H1 (cell line): ENCODE measurements at places on chromosomes 4 and X.

DNA sequence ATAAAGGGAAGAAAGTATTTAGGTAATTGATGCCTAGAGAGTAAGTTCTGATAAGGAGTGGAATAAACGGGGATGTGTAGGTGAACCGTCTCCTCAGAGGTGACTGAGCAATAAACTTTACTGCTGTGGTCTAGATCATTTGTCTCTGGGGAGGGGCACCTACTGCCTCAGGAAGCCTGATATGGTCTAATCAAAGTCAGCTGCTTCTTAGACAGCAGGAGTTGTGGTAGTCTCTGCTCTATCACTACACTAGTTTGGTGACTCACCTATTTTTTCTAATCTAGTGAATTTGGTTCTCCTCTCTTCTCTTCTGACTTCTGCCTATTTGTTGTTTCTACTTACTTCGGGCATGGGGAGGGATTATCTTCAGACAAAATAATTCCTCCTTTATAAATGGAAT lies 95.1 kb upstream of the STIM2 start:
- DNase-seq, result no peak

DNA sequence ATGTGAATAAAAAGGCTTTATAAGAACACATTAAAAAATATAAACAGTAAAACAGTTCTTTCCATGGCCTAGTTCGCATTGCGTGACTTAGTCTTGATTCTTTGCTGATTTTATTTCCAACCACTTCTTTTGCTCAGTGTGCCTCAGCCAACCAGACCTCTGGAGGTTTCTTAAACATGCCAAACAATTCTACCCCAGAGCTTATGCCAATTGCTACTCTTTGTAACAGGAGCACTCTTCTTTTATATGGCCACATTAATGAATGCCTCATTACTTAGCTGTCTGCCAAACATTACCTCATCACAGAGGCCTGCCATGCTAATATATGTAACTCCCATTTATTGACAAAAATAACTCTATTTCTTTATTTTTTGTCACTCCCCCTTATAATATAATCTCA lies 202.3 kb downstream of the NDST4 start:
- DNase-seq, result no peak

DNA sequence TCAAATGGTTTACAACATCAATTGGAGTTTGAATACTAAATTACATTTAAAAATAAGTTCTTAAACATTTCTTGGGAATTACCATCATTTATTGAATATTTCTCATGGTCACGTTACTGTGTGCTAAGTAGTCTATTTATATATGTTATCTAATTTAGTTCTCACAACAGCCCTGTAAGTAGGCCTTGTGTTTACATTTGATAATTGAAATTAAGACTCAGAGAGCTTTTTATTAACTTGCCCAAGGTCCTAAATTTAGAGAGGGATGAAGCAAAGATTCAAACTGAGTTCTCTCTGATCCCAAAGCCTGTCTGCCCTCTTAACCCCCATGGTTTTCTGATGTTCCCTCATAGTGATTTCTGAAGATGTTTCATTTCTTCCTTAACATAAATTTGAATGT lies 103.7 kb downstream of the CEP135 start:
- no peak for DNase-seq

DNA sequence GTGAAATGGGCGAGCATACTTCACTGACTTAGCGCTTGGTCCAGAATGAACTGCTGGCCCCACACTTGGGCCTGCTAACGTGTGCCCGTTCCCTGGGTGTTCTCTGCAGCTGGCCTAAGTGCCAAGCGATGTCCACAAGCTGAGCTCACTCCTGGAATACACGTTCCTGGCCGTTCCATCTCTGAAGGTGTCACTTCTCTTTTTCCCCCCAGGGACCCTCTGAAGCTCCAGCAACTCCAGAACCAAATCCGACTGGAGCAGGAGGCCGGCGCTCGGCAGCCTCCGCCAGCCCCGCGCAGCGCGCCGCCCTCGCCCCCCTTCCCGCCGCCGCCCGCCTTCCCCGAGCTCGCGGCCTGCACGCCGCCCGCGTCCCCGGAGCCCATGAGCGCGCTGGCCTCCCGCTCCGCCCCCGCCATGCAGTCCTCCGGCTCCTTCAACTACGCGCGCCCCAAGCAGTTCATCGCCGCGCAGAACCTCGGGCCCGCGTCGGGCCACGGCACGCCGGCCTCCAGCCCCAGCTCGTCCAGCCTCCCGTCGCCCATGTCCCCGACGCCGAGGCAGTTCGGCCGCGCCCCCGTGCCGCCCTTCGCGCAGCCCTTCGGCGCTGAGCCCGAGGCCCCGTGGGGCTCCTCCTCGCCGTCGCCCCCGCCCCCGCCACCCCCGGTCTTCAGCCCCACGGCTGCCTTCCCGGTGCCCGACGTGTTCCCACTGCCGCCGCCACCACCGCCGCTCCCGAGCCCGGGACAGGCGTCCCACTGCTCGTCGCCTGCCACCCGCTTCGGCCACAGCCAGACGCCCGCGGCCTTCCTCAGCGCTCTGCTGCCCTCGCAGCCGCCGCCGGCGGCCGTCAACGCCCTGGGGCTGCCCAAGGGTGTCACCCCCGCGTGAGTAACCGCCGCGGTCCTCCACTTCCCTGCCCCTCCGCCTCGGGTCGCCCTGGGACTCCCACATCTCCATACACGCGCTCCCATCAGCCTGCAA lies 132.3 kb downstream of the CBR4 start:
- DNase-seq, result peak; percentile 75

GRCh38 chrX:104330966-104331365 lies 76.2 kb upstream of the ESX1 start:
- DNase-seq, result no peak

DNA sequence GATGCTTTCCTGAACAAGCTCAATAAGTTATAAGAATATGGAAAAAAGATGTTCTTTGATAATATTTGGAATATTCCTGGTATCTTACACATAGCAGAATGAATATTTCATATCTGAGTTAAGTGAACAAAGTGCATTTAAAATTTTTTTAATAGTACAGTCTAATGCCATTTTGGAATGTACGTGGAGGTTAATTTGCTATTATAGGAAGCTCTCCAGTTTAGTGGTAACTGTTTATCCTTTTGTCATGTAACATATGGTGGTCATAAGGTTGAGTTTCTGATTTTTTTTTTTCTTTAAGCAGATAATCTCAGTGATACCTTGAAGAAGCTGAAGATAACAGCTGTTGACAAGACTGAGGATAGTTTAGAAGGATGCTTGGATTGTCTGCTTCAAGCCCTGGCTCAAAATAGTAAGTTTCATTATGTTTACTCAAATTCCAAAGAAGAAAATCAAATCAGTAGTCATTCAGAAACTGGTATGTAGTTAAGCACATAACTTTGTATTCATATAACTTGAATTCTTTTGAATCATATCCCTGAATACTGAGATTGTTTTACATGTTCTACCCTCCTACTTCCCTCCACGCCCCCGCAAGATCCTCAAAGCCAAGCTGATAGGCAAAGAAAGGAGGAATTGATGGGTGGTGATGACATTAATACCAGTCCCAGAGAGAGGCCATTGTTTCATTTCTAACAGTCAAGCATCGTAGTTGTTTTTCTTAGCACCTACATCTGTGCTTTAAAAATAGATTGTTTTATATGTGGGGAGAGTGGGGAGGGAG lies 32.1 kb downstream of the RAP1GDS1 start:
- DNase-seq, result no peak

DNA sequence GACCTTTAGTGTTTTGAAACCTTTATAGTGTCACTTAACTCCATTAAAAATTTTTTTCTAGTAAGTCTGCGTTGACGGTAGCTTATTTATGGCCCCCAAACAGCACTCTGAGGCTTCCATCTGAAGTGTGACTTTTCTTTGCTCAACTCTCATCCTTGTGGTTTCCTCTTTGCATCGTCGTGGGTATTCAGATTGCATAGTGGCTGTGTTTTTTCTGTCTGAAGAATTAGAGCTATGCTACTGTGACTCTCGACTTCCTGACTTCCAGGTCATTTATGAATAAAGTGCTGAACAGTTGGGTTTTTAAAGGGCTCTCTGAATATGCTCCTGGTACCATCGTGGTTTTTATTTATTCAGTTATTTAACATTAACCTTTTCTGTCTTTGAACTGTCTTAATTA lies 44.9 kb downstream of the JADE1 start:
- DNase-seq, result no peak

GRCh38 chr4:4884611-4885010 lies 25.1 kb downstream of the MSX1 start:
- DNase-seq, result no peak

DNA sequence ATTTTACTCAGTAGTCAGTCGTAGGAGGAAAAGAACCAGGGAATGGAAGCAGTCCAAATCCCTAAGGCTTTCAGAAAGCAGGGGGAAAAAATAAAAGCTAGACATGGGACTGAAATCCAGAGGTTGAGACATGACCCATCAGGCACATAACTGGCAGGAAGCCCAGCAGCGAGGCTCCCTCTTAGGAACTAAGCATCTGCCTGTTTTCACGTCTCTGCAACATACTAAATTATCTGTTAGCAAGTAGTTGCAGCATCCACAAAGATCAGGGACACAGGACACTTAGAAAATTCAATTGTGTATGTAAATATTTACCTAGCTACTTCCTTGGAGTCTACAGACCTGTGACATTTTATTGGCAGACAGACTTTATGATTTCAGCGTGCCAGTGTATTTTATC lies 118.0 kb upstream of the EDNRA start:
- DNase-seq, result no peak

DNA sequence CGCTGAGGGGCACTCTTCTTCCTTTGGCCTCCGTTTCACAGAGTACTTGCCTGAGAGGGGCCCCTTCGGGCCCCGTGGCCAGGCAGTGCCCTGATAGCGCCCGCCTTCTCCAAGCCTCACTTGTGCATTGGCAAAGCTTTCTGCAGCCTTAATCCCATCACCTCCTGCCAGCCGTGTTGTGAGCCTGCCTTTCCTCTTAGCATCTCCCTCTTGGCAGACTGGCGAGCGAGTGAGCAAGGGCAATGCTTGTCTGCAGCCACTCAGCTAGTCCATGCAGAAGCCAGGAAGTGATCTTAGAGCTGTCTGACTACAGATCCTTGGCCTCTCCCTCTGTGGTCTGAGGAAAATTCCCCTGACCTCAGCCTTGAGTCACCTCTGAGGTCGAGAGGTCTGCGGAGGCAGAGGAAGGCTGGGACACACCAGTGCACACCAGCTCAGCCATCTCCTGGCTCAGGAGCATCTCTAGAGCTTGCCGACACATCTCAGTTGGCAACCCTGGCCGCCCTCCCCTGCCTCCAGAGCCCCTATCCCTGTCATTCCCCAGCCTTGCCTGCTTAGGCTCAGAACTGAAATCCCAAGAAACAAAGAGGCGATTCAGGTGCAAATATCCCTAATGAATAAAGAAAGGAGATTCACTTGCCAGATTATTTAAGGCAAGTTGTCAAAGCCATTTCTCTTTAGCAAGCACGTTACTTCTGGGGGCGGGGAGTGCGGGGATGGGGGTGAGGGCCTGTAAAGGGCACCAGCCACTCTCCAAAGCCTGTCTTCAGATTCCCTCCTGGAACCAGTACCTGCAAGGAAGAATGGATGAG lies 143.5 kb upstream of the MAMLD1 start:
- no peak for DNase-seq

DNA sequence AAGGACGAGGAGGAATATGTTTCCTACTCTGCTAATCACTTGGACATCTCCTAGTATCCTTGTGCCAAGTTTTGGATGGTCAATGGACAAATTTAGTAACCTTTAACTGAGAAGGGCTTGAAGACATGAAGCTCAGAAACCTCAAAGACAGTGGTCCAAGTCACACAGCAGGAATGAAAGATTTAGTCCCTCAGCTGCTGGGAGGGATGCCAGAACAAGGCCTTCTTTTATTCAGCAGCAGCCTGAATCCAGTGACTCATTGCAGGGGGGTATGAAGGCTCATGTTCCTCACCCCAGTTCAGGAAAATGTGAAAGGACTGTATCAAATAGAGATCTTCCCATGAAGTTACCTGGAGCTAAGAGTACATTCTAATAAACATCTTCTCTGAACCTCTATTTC lies 214.9 kb upstream of the UGT8 start:
- no peak for DNase-seq

DNA sequence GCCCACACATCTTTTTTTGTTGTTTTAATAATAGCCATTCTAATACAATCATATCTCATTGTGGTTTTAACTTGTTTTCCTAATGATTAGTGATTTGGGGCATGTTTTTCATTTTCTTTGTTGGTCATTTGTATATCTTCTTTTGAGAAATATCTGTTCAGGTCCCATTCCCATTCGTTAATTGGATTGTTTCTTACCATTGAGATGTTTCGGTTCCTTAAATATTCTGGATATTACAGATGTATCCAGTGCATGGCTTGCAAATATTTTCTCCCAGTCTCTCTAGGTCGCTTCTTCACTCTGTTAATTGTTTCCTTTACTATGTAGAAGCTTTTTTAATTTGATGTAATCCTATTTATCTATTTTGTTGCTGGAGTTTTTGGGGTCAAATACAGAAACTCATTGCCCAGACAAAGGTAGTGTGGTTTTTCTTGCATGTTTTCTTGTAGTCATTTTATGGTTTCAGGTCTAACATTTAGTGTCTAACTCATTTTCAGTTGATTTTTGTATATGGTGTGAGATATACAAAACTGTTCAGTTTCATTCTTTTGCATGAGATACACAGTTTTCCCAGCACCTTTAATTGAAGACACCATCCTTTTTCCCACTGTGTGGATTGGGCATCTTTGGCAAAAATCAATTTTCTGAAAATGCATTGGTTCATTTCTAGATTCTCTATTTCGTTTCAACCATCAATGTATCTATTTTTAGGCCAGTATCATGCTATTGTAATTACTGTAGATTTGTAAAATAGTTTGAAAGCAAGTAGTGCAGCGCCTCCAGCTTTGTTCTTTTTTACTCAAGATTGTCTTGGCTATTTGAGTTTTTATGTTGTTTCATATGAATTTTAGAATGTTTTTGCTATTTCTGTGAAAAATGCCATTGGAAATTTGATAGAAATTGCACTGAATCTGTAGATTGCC lies 195.9 kb downstream of the SCFD2 start:
- no peak for DNase-seq

DNA sequence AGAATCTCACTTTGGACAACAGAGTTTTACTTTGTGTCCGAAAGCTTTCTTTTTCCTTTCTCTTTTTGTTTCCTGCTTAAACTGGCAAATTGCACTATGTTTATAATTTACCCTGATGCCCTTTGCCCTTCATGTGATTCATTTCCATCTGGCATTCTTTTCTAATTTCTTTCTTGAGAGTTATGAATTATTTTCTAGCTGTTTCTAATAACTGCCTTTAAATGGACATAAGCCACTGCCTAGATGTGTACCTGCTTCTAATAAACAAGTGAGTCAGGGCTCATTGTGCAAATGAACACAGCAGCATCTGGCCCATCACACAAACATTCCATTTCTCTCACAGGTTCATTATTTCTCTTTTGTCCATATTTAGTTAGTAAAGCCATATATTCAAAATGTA lies 242.3 kb upstream of the GPRIN3 start:
- no peak for DNase-seq

DNA sequence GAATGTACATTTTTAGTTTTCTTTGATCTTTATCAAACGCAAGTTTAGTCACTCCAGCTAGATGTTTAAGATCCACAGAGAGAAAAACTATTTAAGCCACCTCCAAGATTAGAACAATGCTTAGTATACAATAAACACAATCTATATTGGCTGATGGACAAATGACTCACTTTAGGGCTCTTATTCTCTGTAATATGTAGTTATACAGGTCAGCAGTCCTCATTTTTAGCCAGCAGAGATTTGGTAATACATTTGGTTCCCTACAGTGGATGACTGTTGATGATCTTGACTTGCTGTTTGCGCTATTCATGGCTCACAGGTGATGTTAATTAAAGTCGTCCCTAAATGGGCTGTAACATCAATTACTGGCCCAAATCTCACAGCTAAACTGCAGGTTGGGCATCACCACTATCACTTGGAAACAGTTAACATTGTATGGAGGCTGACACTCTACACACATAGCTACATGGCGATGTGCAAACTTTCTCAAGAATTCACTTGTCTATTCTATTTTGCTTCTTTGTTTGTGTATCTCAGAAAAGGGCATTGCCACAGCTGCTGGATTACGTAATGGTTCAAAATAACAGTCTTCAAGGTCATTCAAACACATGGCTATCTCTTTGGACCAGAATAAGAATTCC lies 11.8 kb upstream of the DTHD1 start:
- DNase-seq, result no peak
